ENCODE measurements at places on chromosomes 7 and 10.

DNA sequence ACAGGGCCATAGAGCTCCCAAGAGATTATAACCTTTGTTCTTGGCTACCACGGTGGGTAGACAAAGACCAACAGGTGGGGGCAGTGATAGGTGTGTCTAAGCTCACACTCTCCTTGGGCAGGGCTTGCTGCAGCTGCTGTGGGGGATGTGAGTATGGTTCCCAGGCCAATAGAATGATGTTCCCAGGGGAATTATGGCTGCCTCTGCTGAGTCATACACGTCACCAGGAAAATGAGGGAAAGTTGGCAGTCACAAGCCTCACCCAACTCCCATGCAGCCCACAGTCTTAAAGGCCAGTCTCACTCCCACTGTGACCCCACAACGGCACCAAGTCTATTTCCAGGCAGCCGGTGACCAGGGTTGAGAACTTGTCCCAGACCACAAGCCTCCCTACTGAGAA is 453.4 kb upstream of the PODXL start:
- peak; percentile 11 for DNase-seq

GRCh38 chr7:7861211-7861633 is 107.4 kb upstream of the GLCCI1 start:
- peak; percentile 26 for DNase-seq

GRCh38 chr7:17405786-17406185 is 107.3 kb downstream of the AHR start:
- peak; percentile 92 for DNase-seq

- no peak for DNase-seq
These were observed 55.4 kb downstream of the MKI67 start for GRCh38 chr10:128070721-128071416.

- peak; percentile 62 for DNase-seq
These were observed 195.7 kb upstream of the PTN start for GRCh38 chr7:137539111-137539715.

DNA sequence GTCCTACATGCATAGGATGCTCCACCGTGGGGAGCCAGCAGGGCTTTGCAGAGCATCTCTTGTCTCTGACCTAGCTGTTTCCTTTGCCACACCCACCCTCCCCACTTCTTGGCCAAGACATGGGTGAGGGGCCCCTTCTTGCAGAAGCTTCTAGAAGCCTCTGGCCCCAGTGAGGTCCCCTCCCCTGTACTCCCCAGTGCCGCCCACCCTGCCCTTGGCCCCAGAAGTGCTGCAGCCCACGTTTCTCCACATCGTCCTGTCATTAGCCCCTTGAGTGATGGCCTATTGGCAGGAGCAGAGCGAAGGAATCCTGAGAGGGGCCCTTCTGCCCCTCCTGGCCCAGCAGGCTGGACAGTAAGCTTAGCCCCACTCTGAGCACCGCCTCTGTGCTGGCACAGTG is 43.7 kb downstream of the ALOX5 start:
- DNase-seq: no peak

GRCh38 chr7:146319629-146320028 is 203.0 kb downstream of the CNTNAP2 start:
- no peak for DNase-seq

DNA sequence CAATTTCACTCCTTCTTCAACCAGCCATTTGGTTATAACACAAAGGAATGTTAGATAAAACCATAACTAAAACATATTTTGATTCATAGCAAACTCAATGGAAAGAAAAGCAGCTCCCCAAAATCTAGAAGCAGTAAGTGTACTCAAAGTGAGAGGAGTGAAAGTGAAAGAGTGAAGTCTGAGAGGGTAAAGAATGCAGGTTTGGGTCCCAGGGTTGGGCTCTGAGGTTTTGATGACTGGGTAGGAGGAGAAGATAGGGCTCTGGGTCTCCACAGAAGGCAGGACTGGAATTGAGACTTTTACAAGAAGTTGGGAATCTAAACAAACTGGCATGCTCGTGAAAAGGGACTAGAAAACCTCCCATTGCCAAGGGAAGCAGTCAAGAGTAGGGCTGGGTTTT is 85.4 kb upstream of the RSU1 start:
- DNase-seq: no peak

DNA sequence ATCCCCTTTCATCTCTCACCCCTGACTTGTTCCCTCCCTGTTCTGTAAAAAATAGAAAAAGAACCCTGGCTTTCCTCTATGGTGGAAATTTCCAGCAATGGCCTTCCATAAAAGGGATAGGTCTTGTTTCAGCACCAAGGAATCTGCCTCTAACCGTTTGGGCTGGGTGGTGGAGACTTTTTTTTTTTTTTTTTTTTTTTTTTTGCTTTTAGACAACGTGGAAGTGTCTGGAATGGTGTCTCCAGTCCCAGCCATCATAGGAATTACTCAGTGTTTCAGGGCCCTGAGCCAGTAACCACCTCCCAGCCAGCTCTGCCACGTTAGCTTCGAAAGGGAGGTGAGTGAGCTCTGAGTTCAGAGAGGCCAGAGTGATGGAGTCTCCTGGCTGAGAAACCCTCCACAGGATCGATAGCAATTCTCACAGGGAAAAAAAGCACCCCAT is 97.3 kb upstream of the COL1A2 start:
- peak; percentile 99 for DNase-seq

DNA sequence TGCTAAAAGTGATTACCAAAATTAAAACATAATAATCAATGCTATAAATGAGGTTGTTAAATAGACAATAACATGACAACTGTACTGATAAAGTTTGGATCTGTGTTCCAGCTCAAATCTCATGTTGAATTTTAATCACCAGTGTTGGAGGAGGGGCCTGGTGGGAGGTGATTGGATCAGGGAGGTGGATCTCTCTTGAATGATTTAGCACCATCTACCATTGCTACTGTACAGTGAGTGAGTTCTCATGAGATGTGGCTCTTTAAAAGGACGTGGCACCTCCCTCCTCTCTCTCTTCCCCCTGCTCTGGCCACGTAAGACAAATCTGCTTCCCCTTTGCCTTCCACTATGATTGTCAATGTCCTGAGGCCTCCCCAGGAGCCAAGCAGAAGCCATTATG is 77.5 kb downstream of the HTR5A start:
- DNase-seq: no peak

- DNase-seq: peak; percentile 67
These were observed at the start of gene HTRA1 for GRCh38 chr10:122461367-122461728. Gene HTRA1, plus strand, starts transcription at chr10:122461553. Its CDS starts 100 bp downstream, at chr10:122461653.

- peak; percentile 30 for DNase-seq
These were observed 2.8 kb upstream of the DENND11 start for GRCh38 chr7:141704741-141705140.

- peak; percentile 64 for DNase-seq
These were observed 59.2 kb upstream of the MYL10 start for GRCh38 chr7:101688183-101688831.

GRCh38 chr10:133438711-133439273 is 14.4 kb upstream of the SPRN start:
- peak; percentile 49 for DNase-seq

DNA sequence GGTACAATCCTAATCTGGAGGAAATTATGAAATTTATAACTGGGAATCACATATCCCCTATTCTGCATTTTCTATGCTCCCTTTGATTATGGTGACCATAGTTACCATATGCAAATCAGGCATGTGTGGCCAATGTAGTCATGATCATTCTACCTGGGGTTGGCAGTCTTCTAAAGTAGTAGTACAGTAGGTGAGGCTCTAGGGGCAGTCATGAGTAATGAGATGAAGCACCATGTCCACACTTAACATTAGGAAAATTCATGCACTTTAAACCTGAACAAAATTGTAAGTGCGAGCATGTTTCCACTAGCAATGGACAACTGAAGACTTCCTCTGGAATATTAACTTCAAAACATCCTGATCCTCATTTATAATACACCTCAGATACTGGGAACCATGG is 545.9 kb downstream of the SUGCT start:
- peak; percentile 47 for DNase-seq

- DNase-seq: peak; percentile 58
These were observed 142.6 kb downstream of the TWIST1 start for GRCh38 chr7:18974803-18975202.

GRCh38 chr10:100021322-100021721 is 11.6 kb upstream of the DNMBP start:
- DNase-seq: no peak

DNA sequence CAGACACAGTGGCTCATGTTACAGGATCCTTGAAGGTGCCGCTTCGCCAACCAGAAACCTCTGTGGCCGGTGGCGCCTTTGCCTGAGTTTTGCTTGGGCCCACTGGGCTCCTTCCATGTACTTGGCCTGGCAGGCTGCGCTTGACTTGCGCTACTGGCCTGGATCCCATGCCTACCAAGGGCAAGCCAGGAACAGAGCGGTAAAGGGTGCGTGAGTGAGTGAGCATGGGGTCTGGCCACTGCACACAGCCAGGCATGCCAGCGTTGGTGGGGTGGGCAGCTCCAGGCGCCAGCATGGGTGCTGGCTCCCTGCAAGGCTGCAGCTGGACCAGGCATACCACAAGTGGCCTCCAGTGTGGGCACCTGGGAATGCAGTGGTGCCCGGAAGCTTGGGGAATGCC is 16.3 kb upstream of the TSPAN15 start:
- DNase-seq: no peak

DNA sequence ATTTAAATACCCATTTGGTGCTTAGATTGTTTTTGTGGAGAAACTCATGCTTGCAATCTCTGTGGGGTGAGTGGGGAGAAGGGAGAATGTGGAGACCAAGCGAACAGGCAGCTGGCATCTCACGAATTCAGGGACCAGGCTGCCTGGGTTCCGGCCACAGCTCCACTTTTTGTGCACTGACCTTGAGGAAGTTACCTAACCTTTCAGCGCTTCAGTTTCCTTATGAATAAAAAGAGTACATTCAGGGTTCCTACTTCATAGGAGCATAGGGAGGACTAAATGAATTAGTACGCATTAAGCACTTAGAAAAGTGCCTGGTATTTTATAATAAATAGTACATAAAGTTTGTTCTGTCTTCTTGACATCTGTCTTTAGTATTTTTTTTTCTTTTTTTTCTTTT is 72.5 kb downstream of the PRTFDC1 start:
- no peak for DNase-seq

GRCh38 chr7:13057462-13058200 is 370.2 kb downstream of the ARL4A start:
- DNase-seq: peak; percentile 57

DNA sequence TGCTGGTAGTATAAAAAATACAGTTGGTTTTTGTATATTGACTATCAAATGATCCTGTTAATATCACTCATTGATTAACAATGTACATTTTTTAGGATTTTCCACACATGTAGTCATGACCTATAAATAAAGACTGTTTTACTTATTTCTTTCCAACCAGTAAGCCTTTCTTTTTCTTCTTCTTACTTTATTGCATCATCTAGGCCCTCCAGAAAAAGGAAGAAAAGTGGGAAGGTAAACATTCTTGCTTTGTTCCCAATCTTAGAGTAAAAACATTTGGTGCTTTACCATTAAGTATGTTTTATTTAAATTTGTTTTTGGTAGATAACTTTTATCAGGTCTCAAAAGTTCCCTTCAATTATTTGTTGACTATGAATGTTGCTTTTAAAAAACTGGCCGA is 47.1 kb upstream of the CCNY start:
- DNase-seq: no peak

DNA sequence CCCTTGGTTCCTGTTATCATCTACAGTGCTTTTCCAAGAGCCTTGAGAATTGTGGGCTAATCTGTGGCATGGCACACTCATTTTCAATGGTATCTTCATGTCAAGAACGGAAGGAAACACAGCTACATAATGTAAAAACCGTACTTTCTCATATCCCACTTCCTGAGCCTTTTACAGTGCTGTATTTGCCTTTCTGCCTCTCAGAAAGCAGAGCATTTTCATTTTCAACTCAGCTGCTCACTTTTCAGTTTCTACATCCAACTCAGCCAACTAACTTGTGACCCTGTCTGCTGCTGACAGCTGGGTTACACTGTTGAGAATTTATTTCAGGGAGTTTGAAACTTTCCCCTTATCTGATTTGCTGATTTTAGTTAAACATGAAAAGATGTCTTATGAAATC is 875.8 kb upstream of the KCND2 start:
- DNase-seq: no peak

- DNase-seq: peak; percentile 81
These were observed 49.2 kb downstream of the CUL2 start for GRCh38 chr10:35040760-35041501.

DNA sequence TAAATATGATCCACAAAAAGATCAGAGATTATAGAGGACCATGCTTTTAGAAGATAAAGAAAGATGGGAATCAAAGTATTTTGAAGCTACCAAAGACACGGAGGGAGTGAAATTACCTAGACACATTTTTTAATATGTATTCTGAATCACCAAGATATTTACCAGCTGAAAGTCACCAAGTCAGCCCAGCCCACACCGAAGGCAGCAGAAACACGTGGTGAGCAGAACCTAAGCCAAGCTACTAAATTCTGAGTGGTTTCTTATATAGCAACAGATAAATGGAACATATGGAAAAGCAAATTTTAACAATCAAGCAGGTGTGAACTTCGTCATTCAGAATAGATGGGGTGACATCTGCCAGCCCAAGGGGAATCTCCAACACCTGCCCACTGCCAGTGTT is 134.7 kb upstream of the AKR1E2 start:
- DNase-seq: peak; percentile 26

- DNase-seq: no peak
These were observed 20.8 kb upstream of the NRP1 start for GRCh38 chr10:33355274-33355673.

- no peak for DNase-seq
These were observed 27.8 kb upstream of the MRPS33 start for GRCh38 chr7:141042222-141043193.

GRCh38 chr10:49117376-49118070 is 2.2 kb upstream of the VSTM4 start:
- DNase-seq: no peak

DNA sequence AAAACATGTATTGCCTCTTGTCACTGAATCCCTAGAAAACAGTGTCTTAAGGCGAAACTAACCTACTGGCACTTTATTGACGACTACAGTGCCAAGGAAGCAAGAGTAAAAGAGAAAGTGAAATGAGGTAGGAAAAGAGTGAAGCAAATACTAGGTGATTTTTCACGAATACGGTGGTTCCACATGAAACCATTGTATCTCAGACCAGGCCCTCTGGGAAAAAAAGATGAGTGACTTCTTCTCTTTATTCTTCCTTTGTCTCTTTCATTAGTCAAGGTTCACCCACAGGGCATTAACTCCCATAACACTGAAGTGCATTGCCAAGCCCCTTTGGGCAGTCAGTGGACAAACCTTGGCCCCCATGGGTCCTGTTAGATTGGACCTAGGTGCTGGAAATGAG is 16.2 kb upstream of the MACC1 start:
- DNase-seq: no peak

DNA sequence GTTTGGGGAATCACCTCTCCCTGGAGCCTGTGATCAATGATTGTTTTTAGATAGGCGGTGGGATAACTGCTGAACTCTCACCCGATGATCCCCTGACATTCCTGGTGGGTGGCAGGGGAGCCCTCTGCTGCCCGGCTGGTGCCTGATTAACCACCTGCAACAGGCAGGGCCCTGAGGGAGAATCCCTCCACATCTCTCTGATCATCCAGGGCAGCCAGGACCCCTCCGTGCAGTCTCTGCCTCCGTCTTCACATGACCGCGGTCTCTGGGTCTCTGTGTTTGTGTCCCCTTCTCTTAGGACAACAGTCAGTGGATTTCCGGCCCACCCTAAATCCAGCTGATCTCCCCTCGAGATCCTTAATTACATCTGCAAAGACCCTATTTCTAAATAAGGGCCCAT is 17.4 kb downstream of the CALML5 start:
- no peak for DNase-seq

GRCh38 chr7:2471396-2471795 is 4.8 kb downstream of the GRIFIN start:
- peak; percentile 51 for DNase-seq

- peak; percentile 24 for DNase-seq
These were observed 147.7 kb downstream of the UBE2H start for GRCh38 chr7:129804890-129805719.

- DNase-seq: no peak
These were observed 900.3 kb upstream of the SORCS1 start for GRCh38 chr10:108064746-108065260.
